ENCODE measurements at places on chromosomes 2 and 18.

- no peak for DNase-seq
Measured at GRCh38 chr18:61364953-61365352, 31.7 kb downstream of the CDH20 start.

DNA sequence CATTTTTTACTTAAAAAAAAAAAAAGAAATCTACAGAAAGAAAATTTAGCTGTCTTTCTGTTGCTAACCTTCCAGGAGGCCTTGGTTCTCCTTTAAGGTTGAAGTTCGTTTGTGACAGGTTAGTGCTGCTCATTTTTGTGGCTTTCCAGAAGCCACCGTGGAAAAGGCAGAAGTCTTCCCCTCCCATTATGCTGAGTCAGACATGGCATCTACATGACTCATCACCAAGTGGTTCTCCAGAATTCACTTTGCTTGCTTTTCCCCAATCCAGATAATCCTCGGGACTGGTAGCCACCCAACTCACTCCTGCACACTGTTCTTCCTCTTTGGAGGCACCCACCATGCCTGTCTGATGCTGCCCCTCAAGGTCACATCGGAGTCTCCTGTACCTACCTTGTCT, 228.7 kb downstream of the PIK3C3 start:
- DNase-seq: no peak

- no peak for DNase-seq
Measured at GRCh38 chr18:47679864-47680263, 250.6 kb downstream of the SMAD2 start.

GRCh38 chr2:117436697-117437096, 377.8 kb upstream of the DDX18 start:
- DNase-seq: no peak

- no peak for DNase-seq
Measured at GRCh38 chr2:200869014-200869413, 4.6 kb upstream of the CLK1 start.

DNA sequence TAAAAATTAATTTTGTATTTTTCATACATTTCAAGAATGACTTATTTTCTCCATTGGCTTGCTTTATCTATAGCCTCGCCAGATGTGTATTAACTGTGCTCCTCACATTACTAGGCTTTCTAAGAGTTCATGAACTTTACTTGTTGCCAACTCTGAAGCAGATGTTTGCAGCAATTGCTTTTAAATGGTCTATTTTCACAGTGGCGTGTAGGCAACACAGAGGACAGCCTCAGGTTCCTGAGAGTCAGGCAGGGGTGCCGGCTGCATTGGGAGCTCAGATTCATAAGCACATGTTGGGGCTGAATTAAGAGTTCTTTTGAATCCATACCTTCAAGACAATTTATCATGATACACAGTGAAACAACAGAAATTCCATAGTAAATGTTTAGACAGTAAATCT, 179.2 kb upstream of the PXDN start:
- DNase-seq: no peak

GRCh38 chr2:104701411-104701911, 152.5 kb upstream of the POU3F3 start:
- no peak for DNase-seq

DNA sequence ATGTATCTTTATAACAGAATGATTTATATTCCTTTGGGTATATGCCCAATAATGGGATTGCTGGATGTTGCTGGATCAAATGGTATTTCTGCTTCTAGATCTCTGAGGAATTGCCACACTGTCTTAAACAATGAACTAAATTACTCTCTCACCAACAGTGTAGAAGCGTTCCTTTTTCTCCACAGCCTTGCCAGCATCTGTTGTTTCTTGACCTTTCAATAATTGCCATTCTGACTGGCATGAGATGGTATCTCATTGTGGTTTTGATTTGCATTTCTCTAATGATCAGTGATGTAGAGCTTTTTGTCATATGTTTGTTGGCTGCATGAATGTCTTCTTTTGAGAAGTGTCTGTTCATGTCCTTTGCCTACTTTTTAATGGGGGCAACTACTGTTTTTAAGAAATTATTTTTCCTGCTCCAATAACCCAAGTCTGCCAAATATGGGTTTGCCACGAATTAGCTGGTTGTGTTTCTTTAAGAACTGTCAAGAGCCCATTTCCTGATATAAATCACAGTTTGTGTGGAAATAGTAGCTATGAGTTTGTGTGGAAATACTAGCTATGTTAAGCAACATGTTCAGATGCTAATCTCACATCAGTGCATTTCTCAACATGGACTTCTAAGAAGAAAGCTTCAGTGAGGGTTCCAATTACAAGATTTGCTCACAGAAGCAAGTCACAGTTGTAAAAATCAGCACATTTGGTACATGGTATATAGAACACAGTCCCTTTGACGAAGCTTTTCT, 259.4 kb downstream of the ANAPC1 start:
- DNase-seq: no peak

DNA sequence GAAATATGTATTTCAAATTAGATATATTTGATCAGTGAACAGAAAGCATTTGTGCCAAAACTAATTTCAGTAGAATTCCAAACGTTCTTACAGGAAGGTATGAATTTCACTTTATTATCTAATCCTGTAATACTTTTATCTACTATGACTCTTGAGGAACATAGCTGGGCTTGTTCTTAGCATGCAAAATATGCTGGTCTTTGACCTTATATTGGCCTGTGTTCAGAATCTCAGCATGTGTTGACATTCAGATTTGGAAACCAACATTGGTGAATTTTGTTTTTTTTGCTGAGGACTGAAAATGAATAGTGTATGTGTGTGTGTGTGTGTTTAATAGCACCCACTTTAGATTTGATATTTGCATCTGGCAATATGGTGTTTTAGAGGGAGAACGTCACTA, 112.2 kb downstream of the MEIS1 start:
- DNase-seq: no peak

DNA sequence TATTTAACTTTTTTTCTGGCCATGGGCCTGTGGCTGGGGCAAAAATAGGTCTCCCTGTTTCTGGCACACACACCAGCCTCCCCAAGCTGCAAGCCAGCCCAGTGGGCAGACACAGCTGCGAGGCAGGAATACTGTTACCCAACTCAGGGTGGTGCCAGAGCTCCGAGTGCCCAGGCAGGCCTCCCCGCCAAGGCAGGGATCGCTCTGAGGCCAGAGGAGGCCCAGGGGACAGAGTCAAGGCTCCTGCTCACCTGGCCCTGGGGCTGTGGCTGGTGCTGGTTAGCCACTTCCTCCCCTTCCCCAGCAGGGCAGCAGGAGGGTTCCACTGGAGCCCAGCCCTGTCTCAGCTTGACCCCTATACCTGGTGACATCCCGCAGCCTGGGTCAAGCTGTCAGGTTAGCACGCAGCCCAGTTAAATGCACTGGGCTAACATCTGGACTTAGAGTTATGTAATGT, 67.1 kb upstream of the EPAS1 start:
- no peak for DNase-seq

GRCh38 chr2:223058952-223059716, 7.1 kb downstream of the KCNE4 start:
- DNase-seq: no peak

GRCh38 chr18:35982409-35983114, 10.1 kb downstream of the RMP24 start:
- no peak for DNase-seq

- no peak for DNase-seq
Measured at GRCh38 chr2:71784734-71785511, 331.6 kb downstream of the DYSF start.

GRCh38 chr18:76962851-76963250, 140.5 kb downstream of the ZNF236 start:
- no peak for DNase-seq

DNA sequence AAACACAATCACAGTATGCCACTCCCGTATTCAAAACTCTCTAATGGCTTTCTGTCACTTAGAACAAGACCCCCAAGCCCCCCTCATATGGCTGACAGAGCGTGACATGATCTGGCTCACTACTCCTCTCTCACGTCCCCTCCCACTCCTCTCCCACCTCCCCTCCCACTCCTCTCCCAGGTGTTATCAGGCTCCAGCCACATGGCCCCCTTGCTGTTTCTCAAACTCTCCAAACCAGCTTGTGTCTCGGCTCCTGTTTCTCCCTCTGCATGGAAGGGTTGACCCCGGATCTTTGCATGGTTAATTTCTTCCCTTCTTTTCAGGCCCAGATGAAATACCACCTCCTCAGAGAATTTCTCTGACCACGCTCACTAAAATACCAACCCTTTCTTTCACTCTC, 180.8 kb downstream of the SLC8A1 start:
- no peak for DNase-seq

DNA sequence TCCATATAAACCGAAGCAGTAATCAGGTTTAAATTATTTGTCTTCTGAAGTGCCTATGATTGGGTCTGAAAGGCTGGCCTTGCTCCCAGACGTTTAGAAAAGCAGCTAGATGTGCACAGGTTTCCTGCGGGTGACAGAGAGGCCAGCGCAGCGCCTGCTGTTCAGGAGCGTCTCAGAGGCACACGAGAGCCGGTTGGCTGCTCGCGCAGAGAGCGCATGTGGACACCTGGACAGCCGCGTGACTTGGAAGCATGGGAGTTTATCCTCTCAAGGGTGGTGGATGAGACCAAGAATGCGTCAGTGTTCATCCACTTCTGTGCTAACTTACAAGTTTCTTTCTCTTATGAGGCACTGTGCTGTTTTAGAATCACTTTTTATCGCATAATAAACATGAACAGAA, 303.7 kb downstream of the PTGR3 start:
- DNase-seq: no peak

DNA sequence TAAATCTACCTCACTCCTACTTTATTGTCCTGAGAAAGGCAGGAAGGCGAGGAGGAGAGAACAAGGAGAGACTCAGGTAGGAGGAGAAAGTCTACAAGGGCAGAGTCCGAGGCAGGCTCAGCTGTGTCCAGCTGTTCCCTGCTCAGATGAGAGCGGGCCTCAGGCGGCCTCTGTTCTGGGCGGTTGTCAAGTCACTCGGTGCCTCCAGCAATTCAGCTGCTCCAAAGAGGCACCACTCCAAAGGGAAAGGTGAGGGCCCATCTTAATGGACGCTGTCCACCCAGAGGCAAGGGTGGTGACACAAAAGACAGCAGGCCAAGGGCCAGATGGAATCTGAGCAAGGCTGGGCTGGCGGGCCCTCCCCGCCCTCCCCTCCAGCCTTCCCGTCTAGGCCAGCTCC, 101.4 kb upstream of the EPAS1 start:
- DNase-seq: no peak

GRCh38 chr2:127052057-127052770, 54.7 kb downstream of the BIN1 start:
- DNase-seq: no peak

DNA sequence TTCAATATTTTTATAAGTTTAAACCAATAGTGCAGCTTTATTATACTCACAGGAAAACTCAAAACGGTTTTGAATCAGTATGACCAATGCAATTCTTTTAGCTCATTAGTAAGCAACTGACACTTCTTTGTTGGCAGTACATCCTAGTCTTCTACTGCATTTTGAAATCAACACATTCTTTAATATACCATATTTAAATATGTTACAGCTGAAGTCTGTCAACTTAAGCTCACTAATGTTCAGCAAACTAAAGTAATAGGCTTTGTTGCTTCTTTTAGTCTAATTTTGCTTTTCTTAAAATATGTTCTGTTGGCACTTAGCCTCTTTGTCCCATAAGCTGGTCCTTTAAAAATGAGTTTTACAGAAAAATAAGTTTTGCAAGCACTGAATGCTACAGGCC, 55.4 kb upstream of the CCBE1 start:
- DNase-seq: no peak

DNA sequence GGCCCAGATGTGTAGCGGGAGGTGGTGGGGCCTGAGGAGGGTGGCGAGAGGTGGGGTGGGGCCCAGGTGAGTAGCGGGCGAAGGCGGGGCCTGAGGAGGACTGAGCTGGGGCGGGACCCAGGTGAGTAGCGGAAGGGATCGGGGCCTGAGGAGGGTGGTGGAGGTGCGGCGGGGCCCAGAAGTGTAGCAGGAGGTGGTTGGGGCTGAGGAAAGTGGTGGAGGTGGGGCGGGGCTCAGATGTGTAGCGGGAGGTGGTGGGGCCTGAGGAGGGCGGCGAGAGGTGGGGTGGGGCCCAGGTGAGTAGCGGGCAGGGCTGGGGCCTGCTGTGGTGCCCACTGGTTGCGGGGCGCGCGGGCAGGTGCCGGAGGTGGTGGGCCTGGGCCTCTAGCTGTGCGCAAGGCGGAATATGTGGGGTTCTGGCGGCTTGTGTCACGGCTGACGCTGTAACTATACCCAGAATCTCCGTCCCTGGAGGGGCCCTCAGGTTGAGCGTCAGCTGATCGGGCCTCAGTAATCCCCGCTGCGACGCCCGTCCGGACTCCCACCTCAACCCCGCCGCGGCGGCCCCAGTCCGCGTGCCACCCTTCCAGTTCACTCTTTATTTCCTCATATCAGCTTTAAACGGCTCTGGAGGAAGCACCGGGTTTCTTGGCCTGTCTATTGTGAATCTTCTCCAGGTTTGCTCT, 866 bp upstream of the SF3B6 start:
- no peak for DNase-seq

DNA sequence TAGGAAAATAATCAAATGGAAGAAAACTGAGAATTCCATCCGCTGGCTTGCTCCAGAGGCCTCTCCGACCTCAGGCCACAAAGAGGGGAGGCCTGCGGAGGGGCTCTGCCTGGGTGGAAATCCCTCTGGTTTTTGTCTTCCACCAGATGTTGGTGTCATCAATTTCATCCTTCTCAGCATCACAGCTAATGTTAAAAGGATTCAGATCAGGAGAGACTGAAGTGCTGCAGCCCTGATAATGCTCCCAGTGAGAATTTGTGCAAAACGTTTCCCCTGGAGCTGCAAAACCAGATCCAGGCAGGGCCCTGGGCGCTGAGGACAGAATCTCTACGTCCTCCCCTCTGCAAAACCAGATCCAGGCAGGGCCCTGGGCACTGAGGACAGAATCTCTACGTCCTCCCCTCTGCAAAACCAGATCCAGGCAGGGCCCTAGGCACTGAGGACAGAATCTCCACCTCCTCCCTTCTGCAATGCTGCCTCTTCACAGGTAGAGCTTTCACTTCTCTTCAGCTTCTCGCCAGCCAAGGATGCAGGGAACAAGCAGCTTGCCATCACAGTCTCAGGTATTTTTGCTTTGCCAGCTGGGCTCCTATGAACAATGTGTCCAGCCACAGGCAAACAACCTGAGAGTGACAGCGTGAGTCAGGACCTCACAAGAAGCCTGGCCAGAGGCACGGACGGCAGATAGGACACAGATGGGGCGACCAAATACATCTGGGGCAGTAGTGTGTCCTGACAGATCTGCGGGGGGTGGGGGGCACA, 81.2 kb downstream of the TMEM18 start:
- no peak for DNase-seq

DNA sequence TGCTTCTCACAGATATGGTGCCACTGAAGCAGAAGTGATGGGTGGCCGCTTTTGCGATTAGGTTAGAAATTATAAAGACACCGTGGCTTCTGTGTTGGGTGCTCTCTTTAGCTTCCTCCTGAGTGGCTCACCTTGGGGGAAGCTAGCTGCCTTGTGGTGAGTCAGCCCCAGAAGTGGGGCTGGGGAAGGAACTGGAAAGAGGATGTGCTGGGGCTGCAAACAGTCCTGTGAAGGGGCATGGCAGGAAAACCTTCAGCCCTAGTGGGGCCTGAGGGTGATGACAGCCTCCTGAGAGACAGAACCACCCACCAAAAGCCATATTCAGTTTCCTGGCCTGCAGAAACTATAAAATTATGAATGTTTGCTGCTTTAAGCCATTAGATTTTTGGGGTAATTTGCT, 8.9 kb upstream of the ASB18 start:
- no peak for DNase-seq
